ENCODE measurements at places on chromosomes 7 and 10.

GRCh38 chr7:29424295-29424983 lies 139.2 kb upstream of the PRR15 start:
- no peak for DNase-seq

DNA sequence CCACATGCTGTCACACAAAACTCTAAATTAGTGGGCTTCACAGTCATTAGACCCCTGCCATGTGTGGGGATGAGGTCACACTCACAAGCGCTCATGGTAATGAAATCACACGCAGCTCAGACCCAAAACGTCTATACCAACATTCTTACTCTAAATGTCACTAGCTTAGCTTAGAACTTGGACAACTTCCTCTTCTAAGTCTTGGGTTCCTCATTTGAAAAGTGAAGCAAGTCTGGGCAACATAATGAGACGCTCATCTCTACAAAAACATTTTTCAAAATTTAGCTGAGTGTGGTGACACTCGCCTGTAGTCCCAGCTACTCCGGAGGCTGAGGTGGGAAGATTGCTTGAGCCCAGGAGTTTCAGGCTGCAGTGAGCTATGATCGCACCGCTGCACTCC lies 92.7 kb upstream of the MACROH2A2 start:
- DNase-seq = no peak

DNA sequence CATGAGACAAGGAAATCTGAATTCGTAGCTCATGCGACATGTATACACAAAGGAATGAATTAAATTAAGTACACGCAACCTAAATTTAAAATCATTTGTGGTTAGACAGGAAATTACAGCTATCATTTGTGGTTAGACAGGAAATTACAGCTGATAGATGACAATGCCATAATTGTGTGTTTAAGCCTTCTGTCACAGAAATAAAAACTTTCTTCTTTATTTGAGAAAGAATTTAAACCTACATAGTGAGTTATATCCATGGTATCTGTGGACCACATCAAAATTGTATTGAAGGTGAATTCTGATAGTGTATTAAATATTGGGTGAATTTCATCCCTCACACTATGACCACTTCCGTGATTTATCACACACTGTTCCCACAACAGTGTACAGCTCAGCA lies 362.9 kb downstream of the MAGI2 start:
- no peak for DNase-seq

GRCh38 chr7:66409493-66409892 lies 204.4 kb downstream of the TPST1 start:
- DNase-seq = no peak

- no peak for DNase-seq
Measured at GRCh38 chr10:31253237-31253636, 65.8 kb upstream of the ZEB1 start.

- DNase-seq = no peak
Measured at GRCh38 chr7:156230576-156230975, 410.0 kb upstream of the RNF32 start.

DNA sequence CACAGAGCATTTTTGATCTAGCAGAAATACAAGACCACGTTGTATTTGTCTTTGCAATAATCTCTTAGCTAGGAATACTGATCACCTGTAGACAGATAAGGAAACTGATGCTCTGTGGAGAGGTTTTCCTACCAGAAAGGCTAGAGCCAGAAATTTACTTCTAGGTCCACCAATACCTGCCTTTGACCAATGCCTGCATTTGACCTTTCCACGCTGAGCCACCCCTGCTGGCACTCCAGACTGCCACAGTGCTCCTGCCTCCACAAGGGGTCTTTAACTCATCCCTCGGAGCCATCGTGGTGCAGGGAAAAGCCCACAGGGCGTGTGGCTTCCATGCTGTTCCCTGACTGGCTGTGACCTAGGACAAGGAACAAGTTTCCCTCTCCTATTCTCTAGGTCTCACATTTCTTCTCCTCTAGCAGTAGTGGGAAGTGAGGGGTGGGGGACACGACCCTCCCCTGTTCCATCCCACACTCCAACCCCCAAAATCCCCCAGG lies 1.5 kb upstream of the ELN start:
- no peak for DNase-seq

GRCh38 chr10:93897070-93897780 lies 3.4 kb downstream of the SLC35G1 start:
- no peak for DNase-seq

Data from activated CD4-positive, alpha-beta T cell treated with anti-CD3 and anti-CD28 coated beads, Interleukin-2, Interleukin-4, amounts not matched to agents 100 ng/mL and 50 ng/mL, durations not matched to agents 16 hours and 8 hours (primary cell).